ENCODE measurements at places on chromosomes 3 and 15.
A peak's percentile ranks its signal among the peaks of the same experiment; 100 is the strongest.

- DNase-seq, result no peak
Observed at GRCh38 chr3:77468626-77469020, 428.7 kb downstream of the ROBO2 start.

DNA sequence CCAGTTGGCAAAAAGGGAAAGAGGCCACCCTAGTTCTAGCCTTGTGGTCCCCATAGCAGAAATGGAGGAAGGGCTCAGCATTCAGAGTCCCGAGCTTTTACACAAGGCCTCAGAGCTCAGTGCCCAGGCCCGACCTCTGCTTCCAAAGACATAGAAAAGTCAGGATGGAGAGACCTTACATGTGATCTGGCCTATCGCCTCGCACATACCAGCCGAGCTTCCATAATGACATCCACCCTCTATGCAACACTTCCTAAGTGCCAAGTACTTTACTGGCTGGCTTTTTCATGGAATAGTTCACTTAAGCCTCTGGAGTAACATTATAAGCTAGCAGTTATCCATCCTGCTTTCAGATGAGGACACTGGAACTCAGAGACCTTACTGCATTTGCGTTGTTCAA lies 275.9 kb downstream of the FAM43A start:
- DNase-seq, result no peak

GRCh38 chr15:68578980-68579935 lies at the start of gene CORO2B:
CORO2B (plus strand) TSS chr15:68578993; CDS start chr15:68579263, 270 bp downstream.
- DNase-seq, result no peak

DNA sequence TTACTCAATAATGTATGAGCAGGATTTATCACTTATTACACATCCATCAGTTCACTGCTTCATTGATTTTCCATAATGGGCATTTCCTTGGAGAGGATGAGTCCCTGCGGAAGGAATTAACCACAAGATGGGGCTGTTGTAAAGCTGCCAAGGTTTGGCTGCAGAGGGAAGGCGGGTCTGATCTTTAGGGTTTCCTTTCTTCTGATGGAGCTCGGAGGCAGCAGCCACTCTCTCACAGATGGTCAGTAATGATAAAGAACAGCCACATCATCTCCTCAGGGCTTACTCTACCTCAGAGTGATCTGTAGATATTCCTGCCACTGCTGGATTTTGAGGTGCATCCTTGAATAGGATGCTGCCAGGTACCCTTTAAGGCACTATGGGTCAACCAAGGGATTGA lies 115.2 kb downstream of the USP13 start:
- no peak for DNase-seq

- no peak for DNase-seq
Observed at GRCh38 chr3:17642474-17642873, 100.0 kb downstream of the TBC1D5 start.

DNA sequence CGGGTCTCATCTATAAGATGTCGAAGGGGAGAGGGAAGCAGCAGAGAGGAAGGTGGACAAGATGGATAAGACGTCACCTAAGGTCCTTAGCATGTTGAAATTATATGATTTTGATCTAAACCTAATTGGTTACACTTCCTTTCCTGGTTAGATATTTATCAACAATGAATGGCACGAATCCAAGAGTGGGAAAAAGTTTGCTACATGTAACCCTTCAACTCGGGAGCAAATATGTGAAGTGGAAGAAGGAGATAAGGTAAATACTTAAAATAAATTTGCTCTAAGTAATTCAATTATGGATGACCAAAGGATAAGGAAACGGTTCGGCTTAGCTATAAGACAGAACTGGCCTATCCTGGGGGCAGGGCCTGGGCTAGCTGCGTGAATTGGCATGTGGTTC lies 5.5 kb downstream of the ALDH1A3 start:
- DNase-seq, result no peak

- DNase-seq, result no peak
Observed at GRCh38 chr3:81105206-81105605, 656.2 kb downstream of the GBE1 start.

DNA sequence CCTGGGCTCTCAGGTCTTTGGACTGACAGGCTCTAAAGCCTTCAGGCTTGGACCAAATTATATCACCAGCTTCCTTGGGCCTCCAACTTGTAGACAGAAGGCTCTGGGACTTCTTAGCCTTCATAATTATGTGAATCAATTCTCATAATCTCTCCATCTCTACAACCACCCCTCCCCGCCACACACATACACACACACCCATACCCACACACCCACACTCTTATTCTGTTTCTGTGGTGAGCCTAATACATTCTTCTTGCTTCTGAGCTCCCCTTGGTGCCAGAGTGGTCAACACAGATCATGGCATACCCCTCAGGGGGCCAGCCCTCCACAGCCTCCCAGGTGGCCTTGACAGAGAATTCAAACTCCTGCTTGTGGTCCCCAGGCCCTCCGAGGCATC lies 5.6 kb upstream of the NUP210 start:
- no peak for DNase-seq

GRCh38 chr3:44554626-44555592 lies at the start of gene ZKSCAN7:
ZKSCAN7 (plus strand) TSS chr3:44555193; CDS start chr3:44557048, 1,855 bp downstream.
- DNase-seq, result peak; percentile 5

DNA sequence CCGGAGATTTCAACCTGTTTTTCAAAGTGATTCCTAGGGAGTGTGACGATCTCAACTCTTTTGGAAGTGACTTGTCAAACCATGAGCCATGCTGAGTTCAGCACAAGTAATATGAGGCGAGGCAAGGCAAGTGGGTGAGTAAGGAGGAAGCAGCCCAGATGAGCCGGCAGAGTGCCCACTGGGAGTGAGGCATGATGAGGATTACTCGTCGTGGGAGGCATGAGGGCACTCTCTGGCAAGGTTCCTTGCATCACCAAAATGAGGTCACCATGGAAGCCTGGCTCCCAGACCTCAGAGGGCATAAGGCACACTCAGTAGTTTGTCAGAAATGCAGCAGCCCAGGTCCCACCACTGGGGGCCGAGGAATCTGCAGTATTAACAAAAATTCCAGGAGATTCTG lies 636.1 kb downstream of the MAGI1 start:
- DNase-seq, result peak; percentile 52

DNA sequence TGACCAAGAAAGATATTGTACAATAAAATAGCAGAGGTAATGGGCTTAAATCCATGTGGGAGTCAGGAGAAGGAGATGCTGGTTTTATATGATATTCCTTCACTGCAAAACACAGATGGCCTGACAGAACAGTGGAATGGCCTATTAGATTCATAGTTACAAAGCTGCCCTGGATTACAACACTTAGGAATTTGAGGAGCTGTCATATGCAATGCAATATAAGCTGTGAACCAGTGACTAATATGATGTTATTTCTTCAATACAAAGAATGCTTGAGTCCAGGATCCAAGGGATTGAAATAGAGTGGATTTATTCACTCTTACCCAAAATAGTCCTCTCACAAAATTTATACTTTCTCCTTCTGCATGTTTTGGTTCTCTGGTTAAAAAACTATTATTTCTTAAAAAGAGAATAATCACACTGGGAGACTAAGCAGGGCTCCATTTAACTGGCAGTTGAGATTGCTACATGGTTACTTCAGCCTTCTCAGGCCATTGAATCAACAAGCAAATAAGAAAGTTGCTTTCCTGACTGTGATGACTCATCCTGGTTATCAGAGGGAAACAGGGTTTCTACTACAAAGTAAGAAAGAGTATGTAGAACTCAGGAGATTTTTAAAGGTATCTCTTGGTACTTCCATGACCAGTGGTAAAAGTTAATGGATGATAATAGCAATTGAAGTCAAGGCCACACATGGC lies 79.8 kb upstream of the ZPLD1 start:
- no peak for DNase-seq

DNA sequence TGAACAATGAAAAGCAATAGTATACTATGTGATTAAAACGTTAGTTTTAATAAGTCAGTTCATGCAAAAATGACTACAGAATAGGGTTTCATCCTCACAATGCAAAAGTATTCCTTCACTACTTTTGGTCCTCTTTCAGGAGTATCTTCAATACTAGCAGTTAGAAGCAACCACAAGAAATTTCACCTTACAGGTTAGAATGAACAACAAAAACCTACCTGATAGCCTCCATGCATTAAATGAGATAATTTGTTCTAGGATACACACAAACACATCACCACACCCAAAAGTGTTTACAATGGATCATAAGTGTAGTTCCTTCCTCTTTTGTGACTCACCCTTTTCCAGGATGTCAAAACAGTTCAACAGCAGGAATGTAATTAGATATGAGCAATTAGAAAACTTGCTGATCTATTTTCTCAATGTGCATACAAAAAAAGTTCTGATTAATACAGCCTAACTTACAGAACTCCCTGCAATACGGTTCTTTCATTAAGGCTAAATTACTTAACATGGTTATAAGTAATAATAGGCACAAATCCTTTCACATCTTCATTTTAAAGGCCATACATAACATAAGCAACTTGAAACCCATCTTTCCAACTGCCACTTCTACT lies 21.6 kb downstream of the UACA start:
- no peak for DNase-seq

DNA sequence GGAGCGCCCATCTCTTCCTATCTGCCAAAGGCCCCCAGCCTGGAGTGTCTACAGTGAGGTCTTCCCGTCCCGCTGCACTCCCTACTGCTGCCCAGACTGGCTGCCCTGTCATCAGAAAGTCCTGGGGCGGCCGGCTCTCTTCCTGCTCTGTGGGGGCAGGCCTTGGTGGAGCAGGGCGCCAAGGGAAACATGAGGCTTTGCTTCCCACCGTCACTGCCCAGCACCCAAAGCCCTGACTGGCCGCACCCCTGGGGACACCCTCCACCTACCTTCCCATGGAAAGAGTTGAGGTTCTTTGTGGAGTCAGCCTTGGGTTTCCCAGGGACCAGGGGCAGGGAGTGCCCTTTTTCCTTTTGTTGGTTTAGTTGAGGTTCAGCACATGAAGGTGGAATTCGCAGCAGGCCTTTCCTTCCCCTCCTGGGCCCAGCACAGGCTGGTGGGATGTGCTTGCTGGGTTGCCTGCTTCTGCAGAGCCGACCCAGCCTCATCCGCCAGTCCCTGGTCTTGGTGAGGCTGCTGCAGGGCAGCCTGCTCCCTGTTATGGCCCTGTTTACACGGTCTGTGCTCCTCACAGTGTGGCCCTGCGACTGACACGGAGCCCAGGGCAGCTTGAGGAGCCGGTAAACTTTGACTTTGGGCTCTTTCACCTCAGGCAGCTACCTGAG lies 51.8 kb upstream of the PLXNA1 start:
- DNase-seq, result no peak

GRCh38 chr3:60456180-60456579 lies 795.1 kb downstream of the FHIT start:
- DNase-seq, result no peak

GRCh38 chr3:105532251-105532650 lies 165.5 kb downstream of the ALCAM start:
- no peak for DNase-seq

GRCh38 chr3:56839784-56840715 lies 38.3 kb upstream of the ARHGEF3 start:
- DNase-seq, result no peak

DNA sequence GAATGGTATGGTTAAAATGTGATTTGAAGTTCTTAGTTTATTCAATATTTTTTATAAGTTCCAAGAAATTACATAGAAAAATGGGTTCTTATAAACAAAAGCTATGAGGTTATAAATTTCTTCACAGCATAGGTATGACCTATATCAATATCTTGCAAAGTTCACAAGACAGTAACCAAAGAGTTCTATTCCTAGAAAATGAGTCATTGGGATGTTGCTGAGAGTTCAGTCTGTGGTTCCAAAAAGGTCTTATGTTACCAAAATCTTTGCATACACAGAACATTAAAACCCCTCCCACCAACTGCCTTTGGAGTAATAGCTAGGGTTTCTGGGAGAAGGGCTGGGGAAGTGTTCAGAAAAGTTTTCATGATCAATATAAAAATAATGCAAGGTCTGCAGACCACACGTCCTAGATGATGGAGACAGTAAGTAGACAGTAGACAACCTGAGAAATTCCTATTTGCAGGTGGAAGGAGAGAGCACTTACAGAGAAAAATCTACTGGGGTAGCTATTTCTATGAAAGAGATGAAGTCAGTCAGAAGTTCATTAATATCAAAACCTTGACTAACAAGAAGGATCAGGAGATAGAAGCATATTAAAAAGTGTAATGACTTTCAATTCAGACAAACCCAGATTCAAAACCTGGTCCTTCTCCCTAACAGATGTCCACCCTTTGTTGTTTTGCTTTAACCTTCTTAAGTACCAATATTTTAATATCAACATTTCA lies 279.3 kb downstream of the KCNH8 start:
- DNase-seq, result no peak

- DNase-seq, result no peak
Observed at GRCh38 chr3:42663581-42664437, 10.3 kb downstream of the ZBTB47 start.

DNA sequence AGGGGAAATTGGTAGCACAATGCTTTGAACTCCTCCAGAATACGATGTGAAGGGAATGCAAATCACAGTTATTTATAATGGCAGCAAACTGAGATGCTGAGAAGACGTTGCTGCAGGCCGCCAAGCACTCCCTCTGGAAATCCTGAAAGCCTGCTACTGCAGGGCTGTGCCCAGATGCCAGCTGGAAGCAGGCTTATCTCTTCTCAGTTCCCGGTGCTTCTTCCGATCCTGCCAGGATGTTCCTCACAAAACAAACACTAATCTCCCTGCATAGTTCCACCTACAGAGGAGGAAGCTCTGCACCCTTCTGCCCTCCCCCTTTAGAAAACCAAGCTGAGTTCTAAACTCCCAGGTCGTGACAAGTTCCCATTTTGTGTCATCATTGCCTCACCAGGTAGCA lies 201.7 kb upstream of the BCL6 start:
- DNase-seq, result no peak

DNA sequence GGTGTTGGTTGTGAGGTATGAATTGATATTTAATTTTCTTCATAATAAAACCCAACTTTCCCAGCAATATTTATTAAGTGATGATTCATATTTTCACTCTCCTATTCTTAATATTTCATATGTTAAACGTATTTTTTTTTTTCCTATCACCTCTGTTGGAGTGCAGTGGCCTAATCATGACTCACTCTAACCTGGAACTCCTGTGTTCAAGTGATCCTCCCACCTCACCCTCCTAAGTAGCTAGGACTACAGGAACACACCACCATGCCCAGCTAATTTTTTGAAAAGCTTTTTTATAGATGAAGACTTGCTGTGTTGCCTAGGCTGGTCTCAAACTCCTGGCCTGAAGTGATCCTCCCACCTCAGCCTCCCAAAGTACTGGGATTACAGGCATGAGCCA lies 8.6 kb downstream of the PARP15 start:
- no peak for DNase-seq

DNA sequence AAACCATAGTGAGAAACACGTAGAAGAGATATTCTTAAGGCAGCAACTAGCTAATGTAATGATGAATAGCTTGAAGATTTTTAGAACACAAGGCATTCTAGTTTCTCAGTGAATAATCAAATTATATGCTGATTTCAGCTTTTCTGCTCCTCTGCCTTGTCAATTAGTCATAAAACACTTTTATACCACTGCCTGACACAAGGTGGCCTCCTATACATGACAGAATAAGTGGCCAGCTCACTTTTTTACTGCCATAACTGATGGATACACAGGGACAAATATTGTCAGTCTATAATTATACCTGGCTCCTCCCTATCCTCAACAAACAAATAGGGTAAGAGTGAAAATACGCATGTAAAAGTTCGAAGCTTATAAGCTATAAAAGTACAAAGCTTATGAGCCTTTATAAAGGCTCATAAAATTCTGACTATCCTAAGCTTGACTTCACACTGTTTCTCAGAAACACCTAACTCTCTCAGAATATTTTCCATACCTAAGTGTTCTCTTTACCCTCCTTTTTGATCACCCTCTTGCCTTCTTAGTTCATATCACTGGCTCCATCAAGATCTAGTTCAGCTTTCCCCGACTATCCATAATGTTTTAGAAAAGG lies 81.6 kb downstream of the HERC1 start:
- peak; percentile 27 for DNase-seq

GRCh38 chr15:93500155-93500554 lies 411.1 kb upstream of the RGMA start:
- no peak for DNase-seq

All from gastrocnemius medialis (tissue), 4 donors.